Cortex of kidney (tissue), 1 donor: ENCODE measurements at places on chromosomes 6 and 20.

GRCh38 chr6:89924231-89924630, 30.0 kb downstream of the GJA10 start:
- no peak for DNase-seq

DNA sequence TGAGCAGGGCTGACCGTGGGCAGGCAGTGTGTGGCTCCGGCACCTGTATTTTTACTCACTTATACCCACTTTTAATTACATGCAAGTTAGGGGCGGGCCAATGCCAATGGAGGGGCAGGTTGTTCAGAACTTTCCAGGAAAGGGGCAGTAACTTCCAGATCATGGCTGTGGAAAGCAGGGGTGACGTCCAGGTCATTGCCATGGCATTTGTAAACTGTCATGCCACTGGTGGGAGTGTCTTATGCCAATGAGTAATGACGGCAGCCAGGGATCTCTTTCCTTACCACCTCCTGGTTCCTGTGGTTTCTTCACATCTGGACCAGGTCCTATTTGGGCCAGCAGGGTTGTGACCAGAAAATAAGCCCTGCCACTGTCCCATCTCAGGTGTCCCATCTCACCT, 258.7 kb downstream of the THBS2 start:
- DNase-seq: no peak

DNA sequence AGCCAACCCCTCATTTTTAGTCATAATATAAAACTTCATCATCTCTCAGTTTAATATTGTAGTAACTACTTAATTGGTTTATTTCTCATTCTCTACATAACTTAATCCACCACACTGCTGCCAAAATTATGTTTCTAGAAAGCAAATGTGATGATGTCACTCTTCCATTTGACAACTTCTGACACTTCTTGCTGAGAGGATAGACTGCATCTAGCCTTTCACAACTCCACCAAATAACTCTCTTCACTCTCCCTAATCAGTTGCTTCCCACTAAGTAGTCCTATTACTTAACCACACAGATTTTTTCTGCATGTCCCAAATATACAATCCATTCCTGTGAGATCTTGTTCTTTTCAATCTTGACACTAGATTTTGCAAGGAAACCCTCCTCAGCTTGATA, 951.3 kb downstream of the EPHA7 start:
- no peak for DNase-seq

DNA sequence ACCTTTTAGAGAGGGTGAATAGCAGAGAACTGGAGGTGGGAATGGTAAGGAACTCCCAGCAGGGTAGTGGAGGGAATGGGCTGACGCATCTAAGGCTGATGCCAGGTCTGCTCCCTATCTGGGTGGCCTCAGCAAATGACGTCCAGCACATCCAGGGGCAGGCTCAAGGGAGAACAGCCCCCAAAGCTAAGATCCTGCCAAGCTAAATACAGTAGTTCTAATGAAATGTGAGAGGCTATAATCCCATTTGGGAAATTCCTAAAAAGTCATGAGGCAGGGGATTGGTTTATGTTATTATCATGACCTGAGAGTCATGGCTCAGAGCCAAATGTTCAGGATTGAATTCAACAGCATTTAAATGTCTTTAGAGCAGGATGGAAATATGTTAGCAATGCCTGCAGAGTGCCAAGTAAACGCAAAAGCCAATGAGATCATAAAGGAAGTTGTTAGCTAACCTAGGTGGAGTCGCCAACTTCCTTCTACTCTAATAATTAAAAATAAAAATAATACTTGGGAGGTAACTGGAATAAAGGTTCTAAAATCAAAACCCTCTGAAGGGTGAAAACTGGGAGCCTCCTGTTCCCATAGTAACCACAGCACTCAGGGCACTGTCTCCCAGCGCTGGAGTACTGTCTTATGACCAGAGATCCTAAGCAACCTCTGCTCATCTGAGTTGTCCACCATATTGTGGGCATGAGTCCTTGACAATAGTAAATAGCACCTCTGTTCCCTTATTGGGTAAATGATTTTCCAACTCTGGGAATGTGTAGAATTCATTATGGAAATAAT, 34.8 kb downstream of the IYD start:
- DNase-seq: no peak

DNA sequence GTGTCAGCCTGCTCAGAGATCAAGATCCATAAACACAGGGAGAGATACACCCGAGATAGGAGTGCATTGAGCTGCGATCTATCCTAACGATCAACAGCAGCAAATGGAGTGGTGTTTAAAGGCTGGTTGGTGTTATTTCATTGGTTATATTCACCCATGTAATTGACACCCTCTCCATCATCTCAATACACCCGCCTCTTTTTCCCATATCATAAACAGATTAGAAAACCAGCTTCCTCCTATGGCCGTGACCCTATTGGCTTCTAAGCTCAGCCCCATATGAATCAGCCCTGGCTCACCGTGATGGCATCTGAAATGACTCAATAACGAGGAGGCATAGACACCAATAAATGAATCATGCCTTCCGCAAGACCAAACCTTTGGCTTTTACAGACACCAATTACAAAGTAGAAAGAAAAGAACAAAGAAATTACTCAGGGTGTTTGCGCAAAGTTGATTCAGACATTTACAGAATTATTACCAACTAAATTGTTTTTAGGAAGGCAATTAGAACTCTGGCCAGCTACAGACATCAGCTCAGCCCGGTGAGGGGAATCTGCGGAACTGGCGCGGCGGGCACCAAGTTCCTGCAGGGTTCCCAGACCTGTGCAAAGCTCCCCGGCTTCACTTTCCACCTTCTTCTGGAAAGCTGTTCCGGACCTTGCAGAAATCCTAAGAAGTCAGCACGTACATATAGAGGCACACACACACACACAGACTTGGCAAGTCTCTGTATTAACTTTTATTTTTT, 11.5 kb downstream of the PMEPA1 start:
- DNase-seq: no peak

GRCh38 chr6:144742779-144743178, 457.6 kb downstream of the UTRN start:
- no peak for DNase-seq

GRCh38 chr6:7048894-7049293, 58.9 kb upstream of the RREB1 start:
- DNase-seq: no peak

DNA sequence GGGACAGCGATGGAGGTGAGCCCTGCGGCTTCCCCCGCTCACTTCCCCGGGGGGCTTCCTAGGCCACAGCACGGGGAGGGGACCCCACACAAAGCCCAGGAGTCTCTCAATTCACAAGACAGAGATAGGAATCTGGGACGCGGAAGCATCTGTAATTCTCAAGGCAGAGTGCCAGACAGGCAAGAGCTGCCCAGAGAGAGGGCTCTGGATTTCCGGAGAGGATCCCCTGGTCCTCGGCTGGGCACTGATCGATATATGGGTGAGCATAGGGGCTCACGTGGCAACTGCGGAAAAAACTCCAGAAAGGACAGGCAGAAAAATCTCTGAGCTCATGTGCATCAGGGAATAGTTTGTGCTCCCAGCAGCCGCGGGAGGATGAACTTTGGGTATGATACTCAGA, 296.2 kb downstream of the NRN1 start:
- no peak for DNase-seq

DNA sequence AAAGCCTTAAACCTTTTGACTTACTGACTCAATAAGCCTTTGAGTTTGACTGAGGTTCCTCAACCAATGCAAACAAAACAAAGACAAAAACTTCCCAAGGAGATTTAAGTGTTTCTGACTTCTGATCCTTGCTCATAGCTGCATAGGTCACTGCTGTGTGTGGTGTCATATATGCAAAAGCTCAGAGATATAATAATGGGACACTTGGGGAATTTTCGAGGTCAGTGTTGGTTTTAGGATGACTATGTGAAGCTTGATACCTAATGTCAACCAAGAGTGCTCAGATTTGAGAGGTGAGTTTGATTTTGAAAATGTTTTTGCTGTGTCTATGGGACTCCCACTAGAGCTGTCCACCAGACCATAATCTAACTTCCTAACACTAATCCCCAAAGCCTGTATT, 26.2 kb downstream of the ZKSCAN8 start:
- no peak for DNase-seq

- no peak for DNase-seq
Observed at GRCh38 chr6:2783188-2783963, 18.2 kb downstream of the WRNIP1 start.

- DNase-seq: no peak
Observed at GRCh38 chr20:62924442-62925075, 1.7 kb downstream of the DIDO1 start.

GRCh38 chr20:40019510-40019909, 669.5 kb downstream of the MAFB start:
- DNase-seq: no peak

GRCh38 chr6:137490961-137491360, 3.2 kb downstream of the OLIG3 start:
- DNase-seq: no peak

GRCh38 chr6:46684771-46685170, 2.9 kb upstream of the TDRD6 start:
- no peak for DNase-seq

DNA sequence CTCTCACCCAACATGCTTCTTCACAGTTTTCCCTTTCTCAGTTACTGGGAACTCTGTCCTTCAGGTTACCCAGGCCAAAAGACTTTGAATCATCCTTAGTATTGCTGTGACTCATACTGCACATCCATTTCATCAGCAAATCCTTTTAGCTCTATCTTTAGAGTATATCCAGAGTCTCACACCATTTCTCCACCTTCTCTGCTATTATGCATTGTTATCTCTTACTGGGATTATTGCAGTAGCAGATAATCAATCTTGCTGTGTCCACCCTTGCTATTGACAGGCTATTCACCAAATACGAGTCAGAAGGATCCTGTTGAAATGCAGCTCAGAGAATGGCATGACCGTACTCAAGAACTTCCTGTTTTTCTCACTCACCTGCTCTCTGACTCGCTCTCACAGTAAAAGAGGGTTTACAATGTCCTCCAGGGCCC, 57.3 kb downstream of the BCKDHB start:
- DNase-seq: no peak

GRCh38 chr6:14058029-14058695, 59.4 kb upstream of the CD83 start:
- no peak for DNase-seq

- DNase-seq: no peak
Observed at GRCh38 chr6:68307301-68307700, 327.8 kb upstream of the ADGRB3 start.

DNA sequence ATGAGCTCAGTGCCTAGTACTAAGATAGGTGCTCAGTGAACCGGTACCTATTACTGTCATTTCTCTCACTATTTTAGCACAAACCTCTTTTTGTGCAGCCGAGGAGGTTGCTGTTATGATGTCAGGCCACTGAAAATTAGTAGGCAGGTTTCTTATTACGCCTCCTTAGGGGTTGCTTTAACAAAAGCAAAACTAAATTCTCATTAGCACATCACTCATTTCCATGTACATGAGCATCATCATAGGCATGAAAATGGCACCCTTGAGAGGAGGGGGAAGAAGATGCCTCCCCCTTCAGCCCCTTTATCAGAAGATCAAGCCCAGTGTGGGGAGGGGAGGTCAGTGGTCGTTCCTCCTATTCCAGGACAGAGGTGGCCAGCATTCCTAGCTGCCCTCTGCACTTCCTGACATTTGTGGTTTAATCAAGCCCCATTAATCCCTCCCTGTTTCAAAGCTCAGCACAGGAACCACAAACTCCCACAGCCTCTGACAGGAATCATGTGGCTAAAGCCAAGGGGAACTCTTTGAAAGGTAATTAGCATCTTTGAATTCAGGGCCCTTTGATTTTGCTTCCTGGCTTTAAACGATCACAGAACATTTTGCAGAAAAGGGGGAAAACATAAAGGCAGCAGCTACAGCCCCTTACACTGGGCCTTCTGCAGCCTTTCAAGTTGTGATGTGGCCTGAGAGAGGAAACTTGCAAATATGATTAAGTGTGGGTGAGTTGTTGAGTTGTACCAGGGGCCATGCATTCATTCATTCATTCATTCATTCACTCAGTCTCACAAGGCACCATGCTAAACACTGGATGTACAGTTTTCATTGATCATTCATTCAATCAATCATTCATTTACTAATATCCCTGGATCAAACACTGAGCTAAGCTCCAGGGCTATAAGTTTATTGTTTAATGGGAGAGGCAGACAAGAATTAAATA, 31.9 kb upstream of the PSMF1 start:
- no peak for DNase-seq

DNA sequence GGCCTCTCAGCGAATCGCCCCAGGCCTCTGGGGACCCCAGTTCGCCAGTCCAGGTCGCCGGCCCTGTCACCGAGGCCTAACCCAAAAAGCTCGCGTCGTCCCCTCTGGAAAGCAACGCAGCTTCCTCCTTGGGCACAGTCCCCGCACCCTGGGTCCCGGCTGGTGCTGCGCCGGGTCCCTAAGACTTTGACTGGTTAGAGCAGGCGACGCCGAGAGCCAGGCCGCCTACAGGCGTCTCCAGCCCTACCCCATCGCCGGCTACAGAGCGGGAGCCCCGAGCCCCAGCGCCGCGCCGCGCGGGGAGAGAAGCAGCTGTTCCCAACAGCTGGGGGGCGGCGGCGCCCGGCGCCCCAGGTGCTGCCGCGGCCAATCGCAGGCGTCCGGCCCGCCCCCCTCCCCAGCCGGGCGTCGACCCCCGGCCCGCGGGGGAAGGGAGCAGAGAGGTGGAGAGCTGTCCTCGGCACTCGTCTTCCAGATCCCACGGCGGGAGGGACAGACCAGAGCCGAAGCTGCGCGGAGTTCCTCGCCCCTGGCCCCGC, 540 bp upstream of the RBM24 start:
- DNase-seq: no peak

DNA sequence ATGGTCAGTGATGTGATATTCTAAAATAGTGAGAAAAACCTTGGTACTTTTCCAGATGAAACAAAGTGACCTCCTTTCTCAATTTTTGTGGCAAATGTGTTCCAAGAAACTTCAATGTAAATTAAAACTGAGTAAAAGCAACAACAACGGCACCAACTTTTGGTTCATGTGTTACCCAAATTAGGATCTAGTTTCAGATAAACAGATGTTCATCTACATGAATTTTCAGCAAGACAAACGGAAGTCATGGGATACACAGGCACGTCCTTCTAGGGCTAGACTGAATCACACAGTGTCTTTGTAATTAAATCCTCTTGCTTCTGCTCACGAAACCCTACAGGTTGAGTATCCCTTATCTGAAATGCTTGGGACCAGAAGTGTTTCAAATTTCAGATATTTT, 915.2 kb downstream of the TFAP2A start:
- no peak for DNase-seq

- DNase-seq: no peak
Observed at GRCh38 chr6:95882371-95882770, 133.4 kb upstream of the FUT9 start.
